Activated CD8-positive, alpha-beta memory T cell treated with anti-CD3 and anti-CD28 coated beads for 48 hours (primary cell): ENCODE measurements at places on chromosomes 11 and 22.

DNA sequence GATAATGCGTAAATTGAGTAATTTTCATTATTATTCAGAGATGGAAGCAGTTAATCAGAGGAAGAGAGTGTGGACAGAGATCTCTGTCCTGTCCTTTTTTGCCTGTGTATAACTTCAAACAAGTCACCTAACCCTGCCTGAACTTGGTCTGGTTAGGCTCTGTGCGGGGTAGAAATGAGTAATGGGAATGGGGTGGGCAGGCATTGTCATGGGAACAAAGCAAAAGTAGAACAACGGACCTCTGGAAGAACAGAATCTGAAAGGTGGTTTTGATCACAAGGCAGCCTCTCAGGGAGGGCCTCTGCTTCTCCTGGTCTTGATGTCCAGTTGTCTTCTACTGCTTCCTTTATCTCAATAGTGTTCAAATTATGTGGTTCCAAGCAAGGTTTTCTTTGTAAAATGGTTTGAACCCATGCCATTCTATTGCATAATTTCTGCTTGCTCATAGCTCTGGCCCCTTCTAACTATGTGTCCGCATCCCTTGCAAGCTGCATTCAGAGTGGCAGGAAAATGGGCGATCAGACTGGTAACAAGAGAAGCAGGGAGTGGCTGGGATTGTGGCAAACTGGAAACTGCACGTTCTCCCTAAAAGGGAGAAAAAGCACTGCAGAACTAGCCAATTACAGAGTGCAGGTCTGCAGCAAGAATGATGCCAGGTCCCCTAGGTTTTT, 76.1 kb downstream of the PRR5L start:
- no peak for DNase-seq

DNA sequence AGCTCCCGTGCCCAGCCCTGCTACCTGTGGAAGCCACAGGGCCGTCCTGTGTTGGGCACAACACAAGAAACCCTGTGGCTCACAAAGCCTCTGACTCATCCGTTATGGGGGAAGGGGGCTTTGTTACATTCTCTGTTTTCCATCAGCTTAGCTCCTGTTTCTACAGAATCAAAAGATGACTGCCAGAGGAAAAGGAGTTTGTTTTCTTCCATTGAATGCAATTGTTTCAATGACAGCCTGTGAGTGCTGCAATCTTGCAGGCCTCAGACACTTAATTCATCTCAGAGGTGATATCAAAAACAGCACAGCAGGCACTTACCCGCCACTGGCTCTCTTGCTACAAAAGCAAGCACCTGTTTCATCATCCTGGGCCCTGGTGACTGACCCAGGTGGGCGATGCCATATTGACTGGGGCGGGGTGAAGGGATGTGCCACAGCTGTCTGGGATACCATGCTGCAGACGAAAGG, 194.3 kb downstream of the OPCML start:
- no peak for DNase-seq

DNA sequence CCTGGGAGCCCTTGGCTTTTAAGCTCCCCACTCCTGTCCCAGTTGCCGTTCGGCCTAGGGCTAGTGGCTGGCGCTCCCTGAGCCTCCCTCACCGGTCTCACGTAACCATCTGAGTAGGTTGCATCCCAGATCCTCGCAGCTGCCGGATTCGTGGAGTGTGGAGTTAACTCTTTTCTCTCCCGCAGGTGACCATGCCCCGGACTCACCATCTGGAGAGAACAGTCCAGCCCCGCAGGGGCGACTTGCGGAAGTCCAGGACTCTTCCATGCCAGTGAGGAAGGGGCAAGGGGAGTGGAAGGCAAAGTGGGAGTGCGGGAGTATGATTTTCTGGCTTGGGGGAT, 902 bp downstream of the MUS81 start:
- DNase-seq = no peak

- no peak for DNase-seq
Measured at GRCh38 chr11:111447112-111447471, 65.1 kb downstream of the BTG4 start.

- DNase-seq = no peak
Measured at GRCh38 chr22:27170491-27170890, 513.1 kb downstream of the MIAT start.

- DNase-seq = no peak
Measured at GRCh38 chr11:35427071-35427470, 7.7 kb upstream of the SLC1A2 start.

DNA sequence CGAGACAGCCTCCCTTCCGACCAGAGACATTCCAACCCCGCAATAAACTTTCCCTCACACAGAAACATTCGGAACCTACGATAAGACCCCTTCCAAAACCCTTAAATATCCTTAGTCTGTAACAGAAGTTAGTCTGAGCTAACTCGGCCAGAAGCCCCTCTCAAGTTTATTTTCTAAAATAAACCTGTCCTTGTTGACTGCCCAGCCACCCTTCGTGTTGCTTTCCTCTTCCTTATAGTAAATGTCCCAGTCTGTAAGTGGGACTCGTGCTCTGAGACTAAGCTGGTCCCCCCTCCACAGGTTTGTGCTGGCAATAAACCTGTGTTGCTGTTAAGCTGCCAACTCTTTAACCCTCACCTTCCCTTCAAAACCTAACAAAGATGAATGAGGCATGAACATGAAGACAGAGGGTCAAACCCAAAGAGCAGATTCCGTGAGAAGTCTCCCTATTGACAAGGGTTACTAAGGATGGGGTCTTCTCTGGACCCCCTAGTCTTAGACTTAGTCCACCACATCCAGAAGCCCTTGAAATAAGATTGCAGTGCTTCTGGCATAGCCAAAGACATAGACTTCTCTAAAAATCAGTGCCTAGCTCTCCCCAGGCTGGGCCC, 18.2 kb downstream of the MIF start:
- no peak for DNase-seq

DNA sequence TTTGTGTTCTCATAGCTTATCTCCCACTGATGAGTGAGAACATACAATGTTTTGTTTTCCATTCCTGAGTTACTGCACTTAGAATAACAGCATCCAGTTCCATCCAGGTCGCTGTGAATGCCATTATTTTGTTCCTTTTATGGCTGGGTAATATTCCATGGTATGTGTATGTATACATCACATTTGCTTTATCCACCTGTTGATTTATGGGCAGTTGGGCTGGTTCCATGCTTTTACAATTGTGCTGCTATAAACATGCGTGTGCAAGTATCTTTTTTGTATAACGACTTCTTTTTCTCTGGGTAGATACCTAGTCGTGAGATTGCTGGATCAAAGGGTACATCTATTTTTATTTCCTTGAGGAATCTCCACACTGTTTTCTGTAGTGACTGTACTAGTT, 74.8 kb downstream of the ZNF280B start:
- no peak for DNase-seq

- no peak for DNase-seq
Measured at GRCh38 chr11:102287964-102288724, 29.1 kb upstream of the BIRC3 start.

DNA sequence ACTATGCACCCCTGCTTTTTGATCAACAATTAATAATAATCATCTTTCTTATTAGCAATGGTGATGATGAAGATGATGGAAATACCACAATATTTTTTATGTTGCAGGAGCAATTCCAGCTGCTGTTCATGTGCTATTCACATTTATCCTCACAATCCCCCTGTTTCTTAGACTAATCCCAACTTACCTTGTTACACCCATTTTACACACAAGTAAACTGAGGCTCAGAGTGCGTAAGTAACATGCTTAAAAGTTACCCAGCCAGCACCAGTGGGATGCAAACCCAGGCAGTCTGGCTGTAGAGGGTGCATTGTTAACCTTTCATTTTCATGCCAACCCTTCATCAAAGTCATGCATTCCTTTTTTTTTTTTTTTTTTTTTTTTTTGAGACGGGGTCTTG, 1.6 kb upstream of the CRYBA4 start:
- DNase-seq = no peak
